ENCODE measurements at places on chromosomes 4 and X. TPM values are rescaled to one million over a fixed set of nuclear protein-coding genes. Genes with fewer than 3 reads are reported as not detected.

GRCh38 chr4:48478273-48478672 lies 4.9 kb upstream of the SLC10A4 start:
- no peak overlapping the region for H3K4me3 ChIP-seq
- peaks cover 38% of the 10 kb centered on the region for H3K27me3 ChIP-seq
- H3K27ac ChIP-seq, result no peak overlapping the region
- no peak for DNase-seq
- peaks cover 7% of the 10 kb centered on the region for H3K4me1 ChIP-seq

DNA sequence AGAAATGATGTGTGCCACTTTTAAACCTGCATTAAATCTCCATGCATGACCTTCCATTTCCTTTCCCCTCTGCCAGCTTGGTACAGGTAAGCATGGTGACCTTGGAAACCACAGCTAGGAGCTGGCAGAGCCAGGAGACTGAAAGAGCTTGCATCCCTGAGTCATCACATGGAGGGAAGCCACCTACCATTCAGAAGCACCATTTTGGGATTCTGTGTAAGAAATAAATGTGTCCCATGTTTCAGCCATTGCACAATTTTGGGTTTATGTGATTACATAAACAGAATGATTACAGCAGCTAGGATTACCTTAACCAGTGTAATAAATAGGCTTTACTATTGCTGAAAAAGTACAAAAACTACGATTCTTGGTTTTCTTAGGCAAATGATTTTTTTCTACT lies 17.3 kb upstream of the CCDC149 start:
- no peaks in the 10 kb centered on the region for H3K27me3 ChIP-seq
- no peaks in the 10 kb centered on the region for H3K36me3 ChIP-seq
- no peak overlapping the region for H3K27ac ChIP-seq
- H3K4me1 ChIP-seq, result no peaks in the 10 kb centered on the region
- DNase-seq, result no peak

GRCh38 chr4:148630051-148630450 lies 187.8 kb upstream of the NR3C2 start:
- H3K27ac ChIP-seq, result no peak overlapping the region
- no peaks in the 10 kb centered on the region for H3K4me1 ChIP-seq
- DNase-seq, result no peak
- H3K4me3 ChIP-seq, result no peak overlapping the region
- no peaks in the 10 kb centered on the region for H3K36me3 ChIP-seq

DNA sequence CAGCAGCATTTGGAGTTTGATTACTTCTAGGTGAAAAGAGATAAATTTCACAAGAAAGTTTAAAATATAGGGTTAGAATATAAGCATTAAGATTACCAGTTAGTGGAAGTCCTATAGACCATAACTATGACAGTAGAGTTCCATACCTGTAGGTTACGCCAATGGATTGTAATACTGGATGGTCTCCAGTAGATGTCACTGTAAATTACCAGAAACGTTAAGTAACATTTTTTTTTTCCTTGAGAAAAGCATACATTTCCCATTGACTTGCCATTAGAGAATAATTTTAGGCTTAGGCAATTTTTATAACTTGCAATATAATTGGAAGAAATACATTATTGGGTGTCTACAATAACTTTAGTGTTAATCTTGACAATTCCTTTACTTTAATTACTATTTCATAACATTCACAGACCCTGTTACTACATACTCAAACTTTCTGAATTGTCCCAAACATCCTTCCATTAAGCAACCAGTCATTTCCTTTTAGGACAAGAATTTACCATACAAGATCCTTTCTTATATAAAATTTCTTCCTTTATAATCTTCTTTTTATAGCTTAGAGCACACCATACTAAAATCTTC lies 304.1 kb upstream of the TECRL start:
- DNase-seq, result no peak
- no peaks in the 10 kb centered on the region for H3K4me1 ChIP-seq
- H3K27me3 ChIP-seq, result no peaks in the 10 kb centered on the region
- H3K36me3 ChIP-seq, result no peaks in the 10 kb centered on the region

DNA sequence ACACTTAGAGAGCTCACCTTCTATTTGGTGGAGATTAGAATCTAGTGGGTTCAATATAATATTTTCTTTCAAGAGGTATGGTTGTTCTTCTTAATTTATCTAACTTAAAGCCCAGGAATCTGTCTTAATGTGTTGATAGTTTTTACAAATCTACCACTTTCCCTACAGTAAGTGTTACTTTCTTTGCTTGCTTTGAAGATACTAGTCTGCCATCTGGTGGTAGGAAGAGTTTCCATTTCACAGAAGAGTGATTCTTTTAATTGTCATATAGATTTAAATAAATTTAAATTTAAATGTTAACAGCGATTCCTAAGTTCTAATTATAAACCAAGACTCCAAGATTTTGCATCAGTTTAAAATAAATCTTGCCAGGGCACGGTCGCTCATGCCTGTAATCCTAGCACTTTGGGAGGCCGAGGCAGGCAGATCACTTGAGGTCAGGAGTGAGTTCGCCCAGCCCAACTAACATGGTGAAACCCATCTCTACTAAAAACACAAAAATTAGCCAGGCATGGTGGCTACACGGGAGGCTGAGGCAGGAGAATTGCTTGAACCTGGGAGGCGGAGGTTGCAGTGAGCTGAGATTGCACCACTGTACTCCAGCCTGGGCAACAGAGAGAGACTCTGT lies 43.5 kb downstream of the NUDT9 start:
- peak; percentile 28 for DNase-seq
- no peaks in the 10 kb centered on the region for H3K4me1 ChIP-seq

DNA sequence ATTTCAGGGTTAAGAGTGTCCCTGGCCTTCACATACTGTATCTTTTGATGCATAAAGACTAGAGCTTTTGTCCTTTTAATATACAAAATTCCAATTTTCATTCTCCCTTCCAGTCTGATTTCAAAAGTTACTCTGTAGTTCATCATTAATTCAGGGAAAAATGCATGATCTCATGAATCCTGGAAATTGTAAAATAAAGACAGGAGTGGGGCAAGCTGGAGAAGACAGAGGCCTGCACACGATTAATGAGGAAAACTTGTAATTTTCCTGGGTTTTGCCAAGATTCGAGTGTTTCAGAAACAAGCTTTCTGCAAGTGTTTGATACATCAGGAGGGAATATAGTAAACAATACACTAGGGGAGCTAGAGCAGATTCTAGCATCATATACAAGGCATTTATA lies 947.9 kb downstream of the FAT4 start:
- no peaks in the 10 kb centered on the region for H3K4me1 ChIP-seq
- no peaks in the 10 kb centered on the region for H3K36me3 ChIP-seq
- no peak for DNase-seq
- H3K27ac ChIP-seq, result no peak overlapping the region

Gene TSPAN7
- total RNA-seq, result 34.8 TPM

Data from left lung (tissue), 14 donors.